ENCODE measurements at places on chromosomes 2 and 18. TPM values are rescaled to one million over a fixed set of nuclear protein-coding genes. Genes with fewer than 3 reads are reported as not detected.

Gene C2orf78
- total RNA-seq: not detected

Gene PPM1G
- 39.3 TPM for total RNA-seq

Gene ALPP
- total RNA-seq: not detected

Gene INHA
- 1.5 TPM for total RNA-seq

Gene TMEM237
- total RNA-seq: 18.4 TPM

Gene CFAP65
- not detected for total RNA-seq

Gene OTOF
- 0.16 TPM for total RNA-seq

Gene CELF4
- total RNA-seq: not detected

Gene LTBP1
- total RNA-seq: 11.0 TPM

Gene FOXD4L1
- not detected for total RNA-seq

Gene TUBB8B
- total RNA-seq: 0.75 TPM

Gene PTPRN
- not detected for total RNA-seq

Gene AQP4
- not detected for total RNA-seq

Gene GAL3ST2
- not detected for total RNA-seq

Gene SATB2
- total RNA-seq: 9.3 TPM

Gene CRACDL
- 4.7 TPM for total RNA-seq

Gene IL37
- total RNA-seq: not detected

Measured in subcutaneous adipose tissue (tissue), 4 donors.